ENCODE measurements at places on chromosomes 5 and 9.
A peak's percentile ranks its signal among the peaks of the same experiment; 100 is the strongest.

DNA sequence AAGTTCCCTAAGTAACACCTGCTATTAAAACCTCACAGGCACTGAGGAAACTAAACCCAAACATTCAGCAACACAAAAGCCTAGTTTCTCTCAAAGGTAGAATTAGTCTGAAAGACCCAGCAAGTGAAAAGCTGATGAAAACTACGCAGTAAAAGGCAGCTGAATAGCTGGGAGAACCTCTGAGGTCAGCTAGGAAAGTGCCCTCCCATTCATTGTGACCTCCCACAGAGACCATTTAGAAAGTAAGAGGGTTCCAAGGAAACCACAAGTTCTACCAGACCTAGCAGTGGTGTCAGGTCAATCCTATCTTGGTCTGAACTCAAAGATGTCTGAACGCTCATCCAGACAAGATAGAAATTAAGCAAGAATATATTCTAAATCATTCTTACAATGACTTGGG lies 144.7 kb downstream of the SSBP2 start:
- no peak for DNase-seq

DNA sequence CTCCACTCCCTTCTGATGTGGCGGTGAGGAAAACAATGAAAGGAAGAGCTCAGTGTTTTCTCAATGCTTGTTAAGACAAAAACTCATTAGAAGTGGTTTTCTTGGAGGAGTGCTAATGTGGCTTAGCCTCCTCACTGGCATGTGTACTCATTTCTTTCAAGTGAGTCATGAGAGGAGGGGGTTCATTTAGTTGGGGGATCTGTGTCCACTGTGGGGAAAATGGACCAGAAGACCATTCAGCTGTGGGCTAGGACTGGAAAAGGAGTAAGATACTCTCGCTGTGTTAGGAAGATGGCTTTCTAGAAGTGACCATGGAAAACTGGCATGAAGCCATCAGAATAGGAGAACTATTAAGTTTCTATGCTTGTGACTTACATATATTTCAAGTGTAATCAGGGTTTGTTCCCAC lies 23.5 kb downstream of the KLF9 start:
- DNase-seq = no peak

- no peak for DNase-seq
These were observed 10.1 kb downstream of the FLT4 start for GRCh38 chr5:180639287-180639686.

DNA sequence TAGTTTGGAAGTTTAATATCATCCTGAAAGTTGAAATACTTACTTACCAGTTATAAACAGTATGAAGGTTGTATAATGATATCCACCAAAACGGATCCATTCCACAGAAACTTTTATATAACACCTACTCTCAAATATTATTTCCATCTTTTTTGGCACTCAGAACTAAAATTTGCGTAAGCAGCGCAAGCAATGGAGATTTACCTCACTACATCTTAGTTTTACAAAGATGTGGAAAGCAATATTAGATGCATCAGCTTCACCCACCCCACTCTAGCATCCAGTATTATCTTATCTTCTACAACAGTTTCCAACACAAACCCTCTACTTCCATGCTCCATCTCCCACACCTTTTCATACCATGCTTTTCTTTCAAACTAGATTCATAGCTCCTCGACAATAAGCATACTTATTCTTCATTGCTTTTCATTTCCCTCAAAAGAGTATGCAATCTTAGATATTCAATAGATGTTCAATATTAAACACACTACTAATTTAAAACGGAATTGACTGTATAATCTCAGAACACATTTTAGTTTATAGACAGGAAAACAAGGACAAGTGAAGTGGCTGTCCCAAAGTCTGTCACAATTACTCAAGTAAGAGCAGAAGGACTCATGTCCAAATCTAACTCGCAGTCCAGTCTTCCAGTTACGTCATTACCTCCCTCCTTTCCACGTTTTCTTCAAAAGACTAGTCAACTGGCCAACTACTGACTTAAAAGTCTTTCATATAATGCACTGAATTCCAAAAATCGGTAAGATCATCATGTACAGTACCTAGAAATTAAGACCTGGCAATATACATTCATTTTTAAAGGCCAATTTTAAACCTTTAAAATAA lies 2.2 kb downstream of the PPP2CA start:
- DNase-seq = no peak

GRCh38 chr5:132260714-132261551 lies 3.4 kb downstream of the PDLIM4 start:
- peak; percentile 86 for DNase-seq

- peak; percentile 65 for DNase-seq
These were observed 25.5 kb upstream of the STXBP1 start for GRCh38 chr9:127586537-127586936.

DNA sequence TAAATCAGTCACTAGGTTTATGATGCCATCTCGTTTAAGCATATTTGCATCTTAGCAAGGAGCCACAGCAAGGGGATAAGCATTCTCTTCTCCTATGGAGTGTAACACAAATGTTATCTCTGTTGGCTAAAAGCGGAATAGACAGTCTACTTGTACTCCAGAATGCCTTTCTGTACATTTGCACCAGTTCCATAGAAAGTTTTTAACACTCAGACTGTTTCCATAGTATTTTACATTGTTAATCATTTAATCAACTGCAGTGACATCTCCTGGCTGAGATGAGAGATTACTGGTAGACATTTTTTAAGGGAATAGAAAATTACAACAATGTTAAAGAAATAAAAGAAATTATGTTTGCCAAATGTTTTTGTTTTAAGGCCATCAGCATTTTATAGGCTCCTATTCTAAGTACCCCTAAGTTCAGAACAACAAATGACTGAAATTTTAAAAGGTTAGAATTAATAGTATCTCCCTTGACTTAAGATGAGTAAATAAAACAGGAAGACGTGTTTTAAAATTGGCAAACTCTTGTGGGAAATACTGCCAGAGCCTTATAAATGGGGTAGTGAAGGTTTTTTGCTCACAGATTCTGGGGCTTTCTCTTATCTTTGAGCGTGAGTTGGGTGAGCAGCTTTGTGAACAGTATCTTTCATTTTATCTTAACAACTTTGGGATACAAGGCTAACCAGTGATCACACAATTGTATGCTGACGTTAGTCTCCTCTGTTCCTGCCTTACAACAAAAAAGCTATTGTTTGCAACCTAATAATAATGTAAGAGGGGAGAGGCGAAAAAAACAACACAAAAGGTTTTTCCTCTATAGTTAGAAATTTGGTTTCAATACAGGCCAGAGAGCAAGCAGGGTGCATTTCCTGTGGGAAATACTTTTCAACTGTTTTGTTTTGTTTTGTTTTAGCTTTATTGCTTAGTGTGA lies 294.3 kb downstream of the FBXL7 start:
- DNase-seq = no peak

GRCh38 chr5:80754900-80755299 lies 100.1 kb upstream of the DHFR start:
- no peak for DNase-seq

- DNase-seq = no peak
These were observed 30.3 kb upstream of the HMGCR start for GRCh38 chr5:75306746-75307145.

DNA sequence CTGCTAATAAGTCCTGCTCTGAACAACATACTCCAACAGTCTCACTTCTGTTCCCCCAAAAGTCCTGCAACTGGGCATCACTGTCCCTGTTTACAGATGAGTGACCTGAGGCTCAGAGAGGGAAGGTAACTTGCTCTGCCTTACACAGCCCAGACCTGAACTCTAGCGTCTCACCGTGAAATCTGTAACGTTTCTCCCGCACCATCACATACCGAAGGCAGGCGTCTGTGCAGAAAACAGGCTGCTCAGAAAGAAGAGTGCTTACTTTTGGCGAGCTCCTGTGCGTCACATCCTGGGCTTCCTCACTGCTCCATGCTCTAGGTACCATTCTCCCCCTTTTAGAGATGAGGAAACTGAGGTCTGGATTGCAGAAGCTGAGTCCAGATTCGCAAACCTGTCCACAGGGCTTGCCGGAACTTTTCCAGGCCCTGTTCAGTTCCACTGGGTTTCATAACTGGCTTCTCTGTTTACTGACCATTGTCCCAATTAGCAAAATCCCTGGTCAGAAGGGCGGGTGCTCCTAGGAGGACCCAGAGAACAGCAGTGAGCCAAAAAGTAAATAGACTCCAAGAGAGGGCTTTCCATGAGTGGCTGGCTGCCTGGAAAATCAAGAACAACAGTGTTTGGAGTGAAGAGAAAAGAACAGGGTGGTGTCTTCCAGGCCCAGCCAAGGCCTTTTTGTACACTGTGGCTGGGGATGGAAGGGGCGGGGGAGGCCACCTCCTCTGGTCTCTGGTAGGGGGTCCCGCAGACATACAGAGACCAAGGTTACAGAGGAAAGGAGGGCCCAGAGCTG lies 27.1 kb downstream of the GSN start:
- no peak for DNase-seq

DNA sequence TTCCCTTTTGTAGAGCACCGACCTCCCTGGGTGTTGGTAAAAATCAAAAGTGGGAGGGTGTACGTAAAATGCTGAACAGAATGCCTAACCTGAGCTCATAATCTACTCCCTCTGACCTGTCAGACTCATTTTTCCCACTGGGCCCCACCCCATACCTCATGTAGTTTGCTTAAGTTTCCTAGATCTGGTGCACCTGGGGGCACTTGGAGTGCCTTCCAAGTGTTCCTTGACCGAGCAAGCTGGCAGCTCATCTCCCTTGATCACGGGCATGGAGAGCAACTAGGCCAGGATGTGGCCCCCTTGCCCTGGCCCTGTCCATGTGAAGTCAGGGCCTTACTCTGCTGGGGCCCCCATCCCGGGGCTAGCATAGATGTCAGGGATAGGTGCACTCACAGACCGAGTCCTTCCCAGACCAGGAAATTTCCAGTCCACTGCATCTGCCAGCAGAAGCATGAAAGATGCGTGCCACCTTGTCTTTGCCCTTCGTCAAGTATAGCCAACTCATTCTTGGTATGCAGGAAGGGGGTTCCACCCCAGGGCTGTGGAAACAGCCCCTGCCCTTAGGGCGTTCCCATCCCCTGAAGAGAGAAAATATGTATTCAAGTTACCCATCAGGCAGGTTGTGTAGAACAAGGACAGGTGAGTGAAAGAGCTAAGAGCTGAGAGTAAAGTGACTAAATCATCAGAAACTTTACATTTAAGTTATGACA lies 41.9 kb downstream of the SLC22A5 start:
- no peak for DNase-seq

DNA sequence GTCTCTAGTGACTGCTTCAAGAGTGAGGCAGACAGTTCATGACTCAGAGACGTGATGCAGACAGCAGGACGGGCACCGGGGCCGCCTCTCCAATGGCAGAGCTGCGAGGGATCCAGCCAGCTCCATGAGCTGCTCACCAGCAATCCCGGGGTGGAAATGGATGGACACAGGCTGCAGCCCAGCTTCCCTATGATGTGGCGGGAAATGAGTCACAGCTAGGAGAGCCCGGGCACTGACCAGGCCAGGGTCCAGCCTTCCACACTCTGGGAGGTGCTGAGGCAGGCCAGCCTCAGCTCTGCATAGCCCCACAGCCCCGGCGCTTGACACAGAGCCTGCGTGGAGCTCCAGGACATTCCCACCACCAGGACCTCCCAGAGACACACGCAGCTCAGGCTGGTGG lies 244.8 kb upstream of the IRX2 start:
- DNase-seq = peak; percentile 16

DNA sequence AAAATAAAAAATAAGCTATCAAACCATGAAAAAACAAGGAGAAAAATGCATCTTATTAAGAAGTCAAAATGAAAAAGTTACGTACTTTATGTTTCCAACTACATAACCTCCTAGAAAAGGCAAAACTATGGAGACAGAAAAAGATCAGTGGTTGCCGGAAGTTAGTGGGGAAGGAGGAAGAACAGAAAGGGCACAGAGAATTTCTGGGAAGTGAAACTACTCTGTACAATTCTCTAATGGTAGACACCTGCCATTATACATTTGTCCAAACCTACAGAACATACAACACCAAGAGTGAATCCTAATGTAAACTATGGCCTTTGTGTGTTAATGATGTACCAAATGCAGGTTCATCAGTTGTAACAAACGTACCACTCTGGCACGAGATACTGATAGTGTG lies 25.3 kb downstream of the SMU1 start:
- DNase-seq = no peak

DNA sequence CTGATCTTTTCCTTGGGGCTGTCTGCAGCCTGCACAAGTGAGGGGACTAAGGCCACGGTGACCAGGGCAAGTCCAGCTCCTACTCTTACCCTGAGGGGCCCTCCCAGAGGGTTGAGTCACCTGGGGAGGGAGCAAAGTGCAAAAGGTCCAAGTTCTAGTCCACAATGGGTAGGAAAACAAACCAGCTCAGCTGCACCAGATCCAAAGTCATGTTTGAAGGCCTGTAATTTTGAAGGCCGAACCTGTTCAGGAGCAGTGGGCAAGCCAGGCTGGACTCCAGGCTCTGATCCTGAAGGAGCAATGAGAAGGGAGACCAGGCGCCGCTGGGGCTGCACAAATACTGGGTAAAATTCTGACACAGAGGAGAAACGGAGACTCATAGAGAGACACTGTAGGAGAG lies 15.8 kb upstream of the TCF7 start:
- no peak for DNase-seq

DNA sequence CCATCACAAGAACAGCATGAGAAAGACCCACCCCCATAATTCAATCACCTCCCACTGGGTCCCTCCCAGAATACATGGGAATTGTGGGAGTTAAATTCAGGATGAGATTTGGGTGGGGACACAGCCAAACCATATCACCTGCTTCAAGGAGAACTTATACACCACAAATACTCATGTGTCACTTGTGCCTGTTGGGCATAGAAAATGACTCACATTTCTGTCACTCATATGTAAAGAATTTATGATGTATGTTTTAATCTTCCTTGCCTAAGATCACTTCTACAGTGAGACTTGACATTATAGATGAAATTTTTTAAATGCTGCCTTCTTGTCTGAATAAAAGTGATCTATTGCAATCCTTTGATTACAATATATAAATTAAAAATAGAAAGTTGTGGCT lies 23.0 kb upstream of the PRDM6 start:
- no peak for DNase-seq

DNA sequence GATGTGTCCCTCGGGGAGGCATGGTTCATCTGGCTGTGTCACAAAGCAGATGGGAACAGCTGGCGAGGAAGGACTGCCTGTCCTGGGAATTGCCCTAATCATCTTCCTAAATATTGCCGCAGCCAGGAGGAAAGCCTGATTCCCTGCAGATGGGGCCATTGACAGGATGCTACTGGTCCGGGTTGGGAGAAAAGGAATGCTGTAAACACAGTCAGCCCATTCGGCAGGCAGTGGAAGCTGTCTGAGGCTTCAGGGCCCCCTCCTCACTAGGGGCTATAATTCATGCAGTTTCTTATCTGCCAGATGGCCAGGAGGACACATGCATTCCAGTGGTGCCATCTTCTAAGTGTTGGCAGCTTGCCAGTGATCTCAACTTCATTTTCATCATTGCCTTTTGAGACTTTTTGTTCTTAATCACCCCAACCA lies 110.3 kb downstream of the KCNIP1 start:
- DNase-seq = no peak

- no peak for DNase-seq
These were observed at the start of gene NR2F1-AS1 for GRCh38 chr5:93580927-93581445. TSS of gene NR2F1-AS1 (minus strand) at chr5:93581219.

GRCh38 chr9:38019731-38020130 lies 49.3 kb downstream of the SHB start:
- DNase-seq = no peak

All from urothelium cell line (cell line).